ENCODE measurements at places on chromosomes 2 and 18.

GRCh38 chr2:45806563-45807358, 155.3 kb downstream of the PRKCE start:
- no peaks in the 10 kb centered on the region for H3K27me3 ChIP-seq
- H3K4me1 ChIP-seq = no peaks in the 10 kb centered on the region
- no peak overlapping the region for H3K4me3 ChIP-seq
- no peak overlapping the region for H3K27ac ChIP-seq
- no peak for DNase-seq
- no peaks in the 10 kb centered on the region for H3K36me3 ChIP-seq

GRCh38 chr2:176099728-176100546, at the start of gene HOXD12:
Gene HOXD12, plus strand, starts transcription at chr2:176099795. Its CDS starts 7 bp downstream, at chr2:176099802.
- DNase-seq = peak; percentile 30
- no peak within 1 kb of the TSS for H3K4me3 ChIP-seq
- no peaks in the 10 kb centered on the region for H3K36me3 ChIP-seq
- H3K4me1 ChIP-seq = peaks cover 39% of the 10 kb centered on the region
- H3K27me3 ChIP-seq = peaks cover 97% of the 10 kb centered on the region
- H3K27ac ChIP-seq = no peak within 1 kb of the TSS

DNA sequence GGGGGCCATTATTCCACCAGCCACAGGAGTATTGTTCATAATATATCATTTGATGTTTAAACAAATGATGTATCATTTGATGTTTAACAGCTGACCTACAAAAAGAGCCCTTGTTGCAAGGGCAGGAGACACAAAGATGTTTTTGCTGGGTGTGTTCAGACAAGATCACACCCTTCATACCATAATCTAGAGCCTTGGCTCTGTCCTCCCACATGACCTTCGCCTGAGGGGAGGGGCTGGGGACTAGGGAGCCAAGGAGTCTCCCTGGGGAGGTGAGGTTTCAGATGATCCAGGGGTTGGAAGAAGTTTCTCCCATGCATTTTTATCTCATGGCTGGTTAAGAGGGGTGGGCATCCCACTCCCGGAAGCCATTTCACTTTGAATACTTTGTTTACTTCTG, 33.5 kb downstream of the CDC42EP3 start:
- no peak for DNase-seq
- H3K36me3 ChIP-seq = peaks cover 26% of the 10 kb centered on the region

GRCh38 chr18:13455471-13455870, 236.9 kb downstream of the LDLRAD4 start:
- H3K27me3 ChIP-seq = no peaks in the 10 kb centered on the region
- no peak overlapping the region for H3K4me3 ChIP-seq
- no peaks in the 10 kb centered on the region for H3K36me3 ChIP-seq
- DNase-seq = no peak
- no peak overlapping the region for H3K27ac ChIP-seq

GRCh38 chr18:59640721-59641120, 56.5 kb downstream of the CCBE1 start:
- no peaks in the 10 kb centered on the region for H3K4me1 ChIP-seq
- no peaks in the 10 kb centered on the region for H3K36me3 ChIP-seq
- no peak overlapping the region for H3K27ac ChIP-seq
- peaks cover 4% of the 10 kb centered on the region for H3K27me3 ChIP-seq
- no peak for DNase-seq
- no peak overlapping the region for H3K4me3 ChIP-seq
